ENCODE measurements at places on chromosomes 11 and 22. TPM values are rescaled to one million over a fixed set of nuclear protein-coding genes. Genes with fewer than 3 reads are reported as not detected.

DNA sequence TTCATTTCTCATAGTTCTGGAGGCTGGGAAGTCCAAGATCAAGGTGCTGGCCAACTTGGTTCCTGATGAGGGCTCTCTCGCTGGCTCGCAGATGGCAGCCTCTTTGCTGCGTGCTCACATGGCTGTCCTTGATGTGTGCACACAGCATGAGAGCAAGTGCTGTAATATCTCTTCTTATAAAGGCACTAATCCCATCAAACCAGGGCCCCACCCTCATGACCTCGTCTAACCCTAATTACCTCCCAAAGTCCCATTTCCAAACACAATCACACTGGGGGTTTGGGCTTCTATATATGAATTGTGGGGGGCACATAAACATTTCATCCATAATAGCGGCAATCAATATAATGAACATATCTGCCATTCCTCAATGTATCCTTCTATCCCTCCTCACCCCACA, 1062.1 kb downstream of the BRD1 start:
- no peak for DNase-seq

- no peak for DNase-seq
Measured at GRCh38 chr11:30426781-30427180, 103.9 kb downstream of the ARL14EP start.

- peak; percentile 72 for DNase-seq
Measured at GRCh38 chr11:125141686-125142535, 22.6 kb upstream of the PKNOX2 start.

- DNase-seq: no peak
Measured at GRCh38 chr11:35583126-35583525, 35.1 kb upstream of the FJX1 start.

DNA sequence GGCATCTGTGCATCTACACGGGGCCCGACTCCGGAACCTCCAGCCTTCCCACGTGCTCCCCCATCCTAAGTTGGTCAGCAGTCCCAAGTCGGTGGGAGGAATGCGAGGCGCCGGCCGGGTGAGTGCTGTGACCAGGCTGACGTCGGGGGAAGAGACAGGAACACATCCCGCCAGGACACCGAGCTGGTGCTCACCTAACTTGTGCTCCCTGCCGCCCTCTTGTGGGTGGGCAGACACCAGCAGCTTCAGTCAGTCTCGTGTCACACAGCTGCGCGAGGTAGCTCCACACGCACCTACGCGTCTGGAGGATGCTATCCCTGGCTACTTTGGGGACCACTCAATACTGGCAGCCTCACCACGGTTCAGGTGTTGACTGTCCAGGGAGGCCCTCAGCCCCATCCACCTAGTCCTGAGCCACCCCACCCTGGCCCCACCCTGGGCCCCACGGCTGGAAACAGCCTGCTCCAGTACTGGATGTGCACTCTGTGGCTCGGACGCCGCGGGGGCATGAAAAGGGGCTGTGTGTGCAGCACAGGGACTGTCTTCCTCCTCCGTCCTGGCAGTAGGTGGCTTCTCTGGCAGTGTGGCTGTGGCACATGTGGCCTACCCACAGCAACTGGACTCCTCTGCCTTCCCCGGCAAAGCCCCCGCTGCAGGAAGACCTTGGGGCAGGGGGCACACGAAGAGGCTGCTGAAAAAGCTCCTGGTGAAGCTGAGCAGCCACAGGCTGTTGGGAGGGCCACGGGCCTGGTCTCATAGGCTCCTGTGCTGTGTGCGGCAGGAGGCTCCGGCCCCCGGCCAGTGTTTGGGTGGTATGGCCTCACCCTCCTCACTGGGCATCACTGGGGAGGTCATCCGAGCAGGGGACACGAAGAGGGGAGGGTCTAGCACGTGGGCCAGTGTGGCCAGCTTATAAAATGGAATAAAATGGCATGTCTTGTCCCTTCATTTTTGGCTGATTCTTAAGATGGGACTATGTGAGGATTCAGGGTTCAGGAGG, 11.2 kb upstream of the BID start:
- DNase-seq: no peak

GRCh38 chr11:5007561-5007960, 12.9 kb downstream of the OR51L1 start:
- DNase-seq: no peak

- no peak for DNase-seq
Measured at GRCh38 chr11:132864811-132865576, 667.3 kb downstream of the OPCML start.

- no peak for DNase-seq
Measured at GRCh38 chr11:78552881-78553280, 21.8 kb downstream of the NARS2 start.

- DNase-seq: no peak
Measured at GRCh38 chr11:92528001-92528400, 303.4 kb downstream of the FAT3 start.

DNA sequence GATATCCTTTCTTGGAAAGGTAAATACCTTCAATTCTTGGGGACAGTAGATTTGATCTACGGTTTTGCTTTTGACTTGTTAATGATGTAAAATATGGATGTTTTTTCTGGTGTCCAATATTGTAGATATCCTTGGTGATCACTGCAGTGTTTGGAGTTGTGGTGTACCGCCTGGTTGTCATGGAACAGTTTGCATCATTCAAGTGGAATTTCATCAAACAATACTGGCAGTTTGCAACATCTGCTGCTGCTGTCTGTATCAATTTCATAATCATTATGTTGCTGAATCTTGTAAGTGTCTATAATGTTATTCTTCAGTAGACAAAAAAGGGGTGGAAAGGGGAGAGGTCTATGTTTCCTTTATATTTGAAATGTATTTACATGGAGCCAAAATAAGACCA, 27.4 kb upstream of the MUC15 start:
- DNase-seq: no peak

DNA sequence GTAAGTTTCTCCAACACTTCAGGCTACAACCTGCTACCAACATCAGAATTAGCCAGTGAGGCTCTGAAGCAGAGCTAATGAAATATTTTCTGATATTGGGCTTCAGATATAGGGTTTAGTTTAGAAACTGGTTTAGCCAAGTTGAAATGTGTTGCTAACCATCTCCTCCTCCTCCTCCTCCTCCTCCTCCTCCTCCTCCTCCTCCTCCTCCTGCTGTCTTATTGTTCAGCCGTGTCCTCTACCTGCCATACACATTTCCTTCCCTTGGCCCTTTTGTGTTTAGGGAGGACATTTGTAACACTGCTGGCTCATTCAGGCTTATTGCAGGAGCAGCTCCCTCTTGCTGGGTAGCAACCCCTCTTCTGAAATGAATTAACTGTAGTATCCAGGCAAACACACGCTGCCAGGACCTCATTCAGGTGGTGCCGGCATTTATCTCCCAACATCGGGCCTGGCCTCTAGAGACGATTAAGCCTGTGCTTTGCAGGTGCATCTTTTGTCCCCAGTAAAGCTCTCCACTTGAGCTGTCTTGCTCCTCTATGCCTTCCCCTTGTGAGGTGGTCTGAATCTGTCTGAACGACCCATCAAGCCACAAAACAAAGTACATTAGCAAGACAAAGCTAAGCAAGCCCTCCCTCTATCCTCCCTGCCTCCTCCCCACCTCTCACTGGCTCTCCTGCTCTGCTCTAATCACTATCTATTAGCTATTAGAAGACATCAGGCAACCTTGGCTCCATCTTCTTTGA, 82.9 kb downstream of the KCNJ1 start:
- no peak for DNase-seq

DNA sequence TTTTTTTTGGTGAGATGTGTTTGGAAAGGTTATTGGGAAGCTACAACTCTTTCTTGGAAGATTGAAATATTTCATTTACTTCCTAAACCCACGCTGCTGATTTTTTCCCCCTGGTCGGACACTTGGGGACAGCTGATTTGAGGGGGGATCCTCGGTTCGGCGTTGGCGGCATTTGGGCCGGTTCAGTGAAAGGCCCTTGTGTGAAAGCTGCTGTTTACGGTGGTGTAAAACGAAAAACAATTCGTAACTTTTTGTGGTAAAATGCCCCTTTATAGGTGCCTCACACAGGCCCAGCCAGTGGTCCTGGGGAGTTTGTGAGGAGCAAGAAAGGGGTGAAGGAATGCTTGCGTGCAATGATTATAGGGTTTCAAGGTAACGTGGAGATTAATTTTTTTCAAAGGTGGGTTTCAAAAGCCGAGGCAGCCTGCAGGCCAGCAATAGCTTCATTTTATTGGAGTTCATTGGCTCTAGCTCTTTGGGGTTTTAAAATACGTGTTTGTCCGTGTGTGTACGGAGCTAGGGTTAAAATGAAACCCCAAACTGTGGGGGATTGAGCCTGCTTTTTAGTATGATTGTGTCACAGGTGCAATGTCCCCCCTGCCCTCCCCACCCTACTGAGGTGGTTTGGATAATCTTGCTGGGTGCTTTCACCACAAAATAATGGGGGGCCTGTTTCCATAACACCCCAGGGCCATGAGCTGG, 77.2 kb upstream of the PPARA start:
- DNase-seq: no peak

DNA sequence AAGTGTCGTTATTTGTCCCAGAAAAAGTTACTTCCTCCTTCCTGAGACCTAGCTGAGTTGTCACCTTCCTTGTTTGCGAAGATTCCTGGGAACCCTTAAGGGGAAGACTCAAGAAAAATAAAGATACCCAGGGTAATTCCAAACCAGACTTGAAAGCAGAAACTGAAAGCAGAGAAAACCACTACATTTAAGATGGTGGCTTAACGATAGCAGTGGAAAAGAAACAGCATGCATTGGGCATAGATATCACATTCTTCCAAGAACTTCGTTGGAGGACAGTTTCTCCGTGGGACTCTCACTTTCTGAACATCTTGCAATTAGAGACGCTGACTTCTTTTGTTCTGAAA, 89.1 kb downstream of the FAM76B start:
- DNase-seq: no peak

C22orf42 gene
- total RNA-seq: 0.96 TPM

DDI1 gene
- 0.72 TPM for total RNA-seq

OR10A2 gene
- total RNA-seq: 1.9 TPM

SLC17A6 gene
- total RNA-seq: 7.0 TPM

ALDH3B2 gene
- total RNA-seq: 0.48 TPM

DYNC2H1 gene
- total RNA-seq: 53.4 TPM

TRIM51G gene
- total RNA-seq: 0.48 TPM
